Activated naive CD4-positive, alpha-beta T cell treated with anti-CD3 and anti-CD28 coated beads, Interleukin-2, amount 50 U/mL, for 16 hours (primary cell): ENCODE measurements at places on chromosomes 1 and 21.

DNA sequence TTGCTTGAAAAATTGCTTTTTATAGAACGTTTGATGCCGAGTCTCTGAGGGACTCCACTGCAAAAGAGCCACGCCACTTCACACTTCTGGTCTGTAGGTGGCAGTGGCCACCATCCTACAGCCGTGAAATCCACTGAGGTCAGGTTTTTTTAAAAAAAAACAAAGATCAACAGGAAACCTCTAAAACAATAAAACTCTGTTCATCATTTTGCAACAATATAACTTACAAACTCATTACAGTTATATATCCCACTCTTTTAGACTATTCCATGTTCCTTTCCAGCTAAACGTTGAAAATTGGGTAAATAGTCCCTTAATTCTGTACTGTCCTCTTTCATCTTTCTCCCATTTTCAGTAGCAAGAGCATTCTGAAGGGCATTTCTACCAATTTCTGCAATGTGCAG, 64.6 kb upstream of the FMN2 start:
- no peak for DNase-seq

GRCh38 chr1:151010346-151010726, 2.1 kb downstream of the PRUNE1 start:
- DNase-seq = no peak

- DNase-seq = no peak
Measured at GRCh38 chr1:181345146-181345545, 138.2 kb upstream of the CACNA1E start.

- DNase-seq = no peak
Measured at GRCh38 chr1:21638531-21639341, 30.4 kb downstream of the RAP1GAP start.

DNA sequence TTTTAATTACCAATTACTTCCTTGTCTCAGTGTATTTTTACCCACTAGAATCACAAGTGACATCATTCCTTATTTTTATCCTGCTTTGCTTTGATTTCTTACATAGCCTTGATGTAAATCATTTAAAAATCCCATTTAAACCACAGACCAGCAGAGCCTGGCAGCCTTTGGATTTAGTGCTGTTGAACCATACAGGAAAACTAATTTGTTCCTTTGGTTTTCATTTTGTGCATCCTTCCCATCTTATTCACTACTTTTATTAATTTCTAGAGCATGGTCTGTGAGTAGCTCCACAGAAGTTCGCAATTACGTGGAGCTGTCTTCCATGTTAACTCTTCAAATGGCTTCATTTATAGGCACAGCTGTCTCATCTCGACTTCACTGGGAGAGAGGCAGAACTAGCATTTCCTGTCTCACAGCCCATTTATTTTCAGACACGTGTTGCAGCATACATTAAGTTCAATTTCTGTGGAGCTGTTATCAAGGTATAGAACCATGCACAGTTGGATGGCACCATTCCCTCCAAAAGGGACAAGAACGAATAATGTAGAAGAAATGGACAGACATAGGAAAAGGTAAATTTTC, 235.3 kb downstream of the MRPL39 start:
- DNase-seq = no peak

DNA sequence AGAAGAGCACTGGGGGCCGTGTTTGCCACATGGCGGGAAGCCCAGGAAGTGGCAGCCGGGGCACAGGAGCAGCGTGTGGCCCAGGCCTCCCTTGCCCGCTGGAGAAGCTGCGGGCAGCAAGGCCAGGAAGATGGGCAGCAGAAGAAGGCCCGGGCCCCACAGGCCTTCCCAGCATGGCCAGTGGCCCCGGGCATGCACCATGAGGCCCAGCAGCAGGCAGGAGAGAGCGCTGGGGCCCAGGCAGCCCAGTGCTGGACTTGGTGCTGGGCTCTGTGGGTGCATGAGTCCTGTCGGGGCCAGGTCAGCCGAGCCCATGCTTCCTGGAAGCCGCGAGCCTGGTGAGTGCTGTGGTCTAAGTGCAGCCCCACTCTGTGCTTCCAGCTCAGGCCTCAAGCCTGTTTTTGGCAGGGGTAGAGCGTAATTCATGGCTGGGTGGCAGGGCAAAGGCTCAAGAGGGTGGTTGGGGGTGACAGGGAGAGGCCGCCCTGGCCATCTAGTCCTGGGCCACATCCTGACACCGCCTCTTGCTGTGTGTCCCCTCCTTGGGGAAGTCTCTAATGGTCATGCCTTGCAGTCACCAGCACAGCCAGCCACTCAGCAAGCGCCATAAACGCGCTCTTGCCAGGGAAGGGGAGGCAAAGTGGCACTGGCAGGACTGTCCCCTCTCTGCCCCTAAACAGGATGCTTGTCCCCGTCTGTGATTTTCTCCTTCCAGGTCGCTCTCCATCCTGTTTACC, 21.3 kb downstream of the MTHFR start:
- DNase-seq = no peak
